ENCODE measurements at places on chromosomes 4 and X.

DNA sequence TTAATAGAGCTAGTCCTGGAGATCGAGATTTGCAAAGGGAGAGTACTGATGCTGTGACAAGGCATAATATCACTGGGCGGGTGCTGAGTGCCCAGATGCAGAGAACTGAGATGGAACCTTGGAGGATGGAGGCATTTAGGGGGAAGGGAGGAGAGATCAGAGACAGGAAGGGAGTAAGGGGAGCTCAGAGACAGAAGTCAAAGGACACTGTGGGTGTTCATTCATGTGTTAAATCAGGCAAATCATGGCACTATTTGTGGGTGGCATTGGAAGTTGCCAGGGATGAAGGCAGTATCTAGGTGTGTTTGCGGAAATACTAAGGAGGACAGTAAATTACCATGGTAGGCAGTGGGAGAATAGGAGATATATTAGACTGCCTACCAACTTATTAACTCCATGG is 135.0 kb downstream of the RBM46 start:
- no peak for DNase-seq

DNA sequence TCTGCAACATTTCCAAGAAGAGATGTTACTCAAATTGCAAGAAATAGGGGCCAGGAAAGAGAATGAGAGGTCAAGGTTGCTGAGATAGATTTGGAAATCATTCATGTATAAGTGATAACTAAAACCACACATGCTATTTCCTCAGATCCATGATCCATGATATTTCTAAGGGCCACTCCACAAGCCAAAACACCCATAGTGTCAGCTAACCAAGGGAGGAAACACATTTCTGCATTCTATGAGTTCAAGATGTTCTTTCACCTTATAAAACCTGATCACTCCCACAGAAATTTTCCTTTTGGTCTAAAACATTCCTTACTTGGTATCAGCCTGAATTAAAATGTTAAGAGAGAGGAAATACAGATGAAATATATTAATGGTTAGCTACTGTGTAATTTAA is 47.2 kb downstream of the TBCK start:
- no peak for DNase-seq

GRCh38 chr4:56626420-56626819 is 54.7 kb downstream of the HOPX start:
- no peak for DNase-seq

- DNase-seq, result no peak
Observed at GRCh38 chrX:103828529-103828928, 3.5 kb downstream of the RAB9B start.

- DNase-seq, result no peak
Observed at GRCh38 chr4:34293459-34293858, 1950.9 kb downstream of the ARAP2 start.

DNA sequence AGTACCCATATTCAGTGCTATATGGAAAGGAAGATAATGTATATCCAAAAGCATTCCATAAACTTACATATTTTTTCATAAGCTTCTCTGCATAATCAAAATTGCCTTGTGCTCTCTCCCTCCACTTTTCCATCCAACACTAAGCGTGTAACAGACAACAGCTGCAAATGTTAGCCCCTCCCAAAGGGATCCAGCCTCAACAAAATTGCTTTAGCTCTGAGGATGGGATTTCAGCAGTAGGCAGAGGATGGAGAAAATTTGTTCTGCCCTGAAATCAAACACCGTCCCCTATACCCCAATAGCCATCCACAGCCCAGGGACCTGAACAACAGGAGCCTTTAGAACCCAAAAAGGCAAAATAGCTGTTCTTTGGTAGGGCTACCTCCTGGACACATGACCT is 28.8 kb upstream of the FGF13 start:
- no peak for DNase-seq

- no peak for DNase-seq
Observed at GRCh38 chr4:112895811-112896608, 153.4 kb upstream of the ANK2 start.

DNA sequence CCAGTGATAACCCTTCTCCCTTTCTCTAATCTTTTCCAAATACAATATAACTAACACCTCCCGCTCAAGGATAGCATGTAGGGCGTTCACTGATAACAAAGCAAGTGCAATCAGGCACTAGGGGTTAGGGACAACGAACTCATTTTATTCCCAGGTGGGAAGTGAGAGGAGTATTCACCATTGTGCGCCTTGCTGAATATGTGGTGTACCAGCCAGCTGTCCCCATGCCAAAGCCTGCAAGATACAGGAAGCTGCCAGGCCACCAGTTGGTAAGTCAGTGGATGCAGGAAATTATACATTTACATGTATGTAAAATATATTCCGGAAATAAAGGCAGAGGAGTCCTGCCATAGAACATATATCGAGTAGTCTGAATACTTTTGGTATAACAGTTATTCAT is 6.3 kb upstream of the HPRT1 start:
- DNase-seq, result no peak

GRCh38 chrX:153599192-153600031 is 473 bp upstream of the CCNQ start:
- DNase-seq, result peak; percentile 80

GRCh38 chr4:38101563-38101962 is 141.4 kb downstream of the PTTG2 start:
- no peak for DNase-seq

DNA sequence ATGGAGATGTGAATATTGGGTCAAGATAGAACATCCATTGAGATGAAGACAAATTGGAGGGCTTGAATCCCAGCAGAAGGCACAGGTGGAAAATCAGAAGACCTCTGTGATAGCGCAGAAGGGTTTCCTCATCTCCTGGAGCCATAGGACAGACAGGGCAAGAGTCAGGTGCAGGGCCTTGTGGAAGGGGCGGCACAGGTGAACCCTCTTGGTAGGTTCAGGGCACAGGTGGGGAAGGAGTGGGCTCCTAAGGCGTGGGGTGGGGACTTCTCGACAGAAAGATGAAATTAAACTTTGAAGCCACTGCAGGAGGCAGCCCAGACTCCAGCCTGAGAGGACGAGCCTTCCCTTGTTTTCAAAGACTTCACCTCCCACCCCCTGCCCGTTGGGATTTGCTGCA is 9.3 kb upstream of the RGS12 start:
- DNase-seq, result no peak

GRCh38 chr4:7370038-7370437 is 64.7 kb downstream of the PSAPL1 start:
- DNase-seq, result no peak

GRCh38 chr4:165450871-165451270 is 72.1 kb downstream of the CPE start:
- DNase-seq, result no peak

DNA sequence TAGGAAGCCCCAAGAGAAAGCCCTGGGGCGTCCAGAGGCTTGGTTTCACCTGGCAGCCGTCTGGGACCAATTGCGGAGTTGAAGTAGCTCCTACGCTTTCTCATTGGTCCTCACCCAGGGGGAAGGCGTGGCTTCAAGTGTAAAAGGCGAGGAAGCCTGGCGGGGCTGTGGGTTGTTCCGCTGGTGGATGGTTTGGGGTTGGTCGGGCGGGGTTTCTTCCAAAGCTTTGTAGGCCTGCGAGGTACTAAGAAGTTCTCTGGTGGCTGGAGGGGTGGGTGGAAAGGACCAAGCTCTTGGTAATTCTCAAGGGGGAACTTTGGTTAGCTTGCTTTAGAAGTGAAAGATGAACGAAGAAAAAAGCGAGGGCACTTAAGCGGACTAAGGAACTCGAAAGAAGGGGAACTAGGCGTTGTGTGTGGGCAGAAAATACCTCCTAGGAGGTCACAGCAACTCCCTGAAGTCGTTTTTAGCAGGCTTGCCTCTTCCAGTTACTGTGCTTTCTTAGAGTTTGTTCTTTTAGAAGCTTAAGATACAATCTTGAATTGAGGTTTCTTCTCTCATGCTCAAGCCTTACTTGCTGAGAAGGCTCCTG is 36.6 kb downstream of the CCNG2 start:
- no peak for DNase-seq

- DNase-seq, result no peak
Observed at GRCh38 chr4:51851090-51851936, 8.4 kb downstream of the DCUN1D4 start.

DNA sequence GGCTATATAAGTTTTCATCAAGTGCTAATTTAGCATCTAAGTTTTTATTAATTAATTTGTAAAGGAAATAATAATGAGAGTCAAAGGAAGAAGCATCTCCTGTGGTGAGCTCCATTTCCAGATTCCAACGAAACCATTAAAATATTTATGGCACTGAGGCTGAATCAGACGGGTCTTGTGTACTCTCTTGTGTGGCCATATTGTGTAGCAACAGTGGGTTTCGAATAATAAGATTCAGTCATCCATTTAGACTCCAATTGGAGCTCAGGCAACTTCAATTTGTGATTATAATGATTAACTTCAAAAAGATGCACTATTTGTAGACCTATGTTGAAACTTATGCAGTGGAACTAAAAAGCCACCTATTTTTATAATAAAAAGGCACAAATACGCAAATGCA is 82.4 kb downstream of the SNCA start:
- no peak for DNase-seq
